ENCODE measurements at places on chromosomes 4 and X.

DNA sequence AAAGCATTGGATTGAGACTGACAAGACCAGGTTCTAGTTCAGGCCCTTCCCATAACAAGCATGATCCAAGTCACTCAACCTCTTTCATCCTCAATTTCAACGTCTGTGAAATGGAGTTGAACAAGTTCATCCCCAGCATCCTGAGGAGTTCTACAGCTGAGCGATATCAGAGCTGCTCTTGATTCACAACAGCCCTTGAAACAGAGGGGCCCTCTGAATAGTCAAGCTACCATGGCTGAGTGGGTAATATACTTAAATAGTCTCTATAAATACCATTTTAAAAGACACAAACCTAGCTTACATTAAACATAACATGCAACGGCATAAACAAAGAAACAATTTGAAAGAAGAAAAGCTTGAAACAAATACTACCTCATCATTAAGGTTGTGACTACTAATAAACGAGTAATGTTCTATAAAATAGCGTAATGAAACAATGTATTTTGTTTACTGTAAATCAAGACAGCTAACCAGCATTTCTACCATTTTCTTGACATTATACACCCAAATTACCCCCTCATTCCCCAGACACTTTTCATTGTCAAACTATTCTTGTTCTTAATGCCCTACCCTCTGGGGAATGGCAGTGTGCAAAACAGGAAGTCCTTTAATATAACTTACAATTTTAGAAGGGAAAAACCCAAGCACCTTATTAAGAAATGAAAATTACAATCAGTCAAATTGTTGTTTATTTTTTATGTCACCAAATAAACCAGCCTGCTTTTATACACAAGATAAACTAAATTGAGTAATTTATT lies 202.3 kb downstream of the PARM1 start:
- DNase-seq, result no peak

DNA sequence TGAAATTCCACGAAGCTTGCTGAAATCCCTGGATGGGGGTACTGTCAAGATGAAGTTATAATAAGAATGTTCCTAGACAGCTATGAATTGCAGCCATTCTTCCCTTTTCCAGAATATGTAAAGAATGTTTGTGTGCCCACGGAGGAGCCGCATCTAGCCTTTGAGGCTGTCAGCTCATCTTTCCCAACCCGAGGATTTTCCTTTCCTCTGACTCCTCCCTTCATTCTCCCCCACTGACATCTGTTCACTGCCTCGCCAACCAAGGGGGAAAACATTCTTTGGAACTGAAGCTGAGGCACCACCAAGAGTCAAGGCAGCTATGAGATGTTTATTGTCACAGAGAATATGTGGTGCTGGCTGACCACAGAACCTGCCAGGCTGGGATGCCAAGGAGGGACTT lies 8.8 kb downstream of the NHSL2 start:
- no peak for DNase-seq

DNA sequence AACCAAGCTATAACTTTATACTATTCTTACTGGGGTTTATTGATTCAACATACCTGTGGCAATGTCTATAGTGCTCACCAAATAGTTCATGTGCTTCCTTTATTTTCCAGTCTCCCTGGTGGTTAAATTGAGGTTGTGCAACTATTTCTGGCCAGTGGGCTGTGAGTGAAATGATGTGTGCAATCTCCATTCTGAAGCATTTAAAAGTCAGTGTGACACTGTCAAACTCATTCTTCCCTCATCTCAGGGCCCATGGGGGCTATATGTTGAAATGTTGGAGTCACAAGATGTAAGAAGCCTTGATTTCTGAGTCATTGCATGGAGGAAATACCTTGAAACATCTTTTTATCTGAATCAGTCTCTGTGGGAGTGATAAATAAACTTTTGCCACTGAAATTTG lies 414.3 kb upstream of the RPS6KA3 start:
- DNase-seq, result no peak

DNA sequence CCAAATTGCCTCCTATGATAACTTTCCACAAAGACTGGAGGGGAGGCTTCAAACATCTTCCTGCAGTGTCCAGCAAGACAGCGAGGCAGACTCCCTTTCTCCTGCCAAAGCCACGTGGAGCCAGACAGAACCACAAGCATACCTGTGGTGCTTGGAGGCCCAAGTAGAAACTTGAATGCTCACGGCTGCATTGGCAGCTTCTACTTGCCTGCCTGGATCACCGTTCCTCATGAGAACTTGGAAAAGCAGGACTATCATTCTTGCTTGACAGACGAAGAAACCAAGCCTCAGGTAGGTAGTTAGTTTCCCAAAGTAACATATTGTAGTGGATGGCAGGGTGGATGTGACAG lies 216.3 kb upstream of the SFRP2 start:
- DNase-seq, result no peak

GRCh38 chr4:25031077-25031621 lies 403 bp upstream of the LGI2 start:
- no peak for DNase-seq

DNA sequence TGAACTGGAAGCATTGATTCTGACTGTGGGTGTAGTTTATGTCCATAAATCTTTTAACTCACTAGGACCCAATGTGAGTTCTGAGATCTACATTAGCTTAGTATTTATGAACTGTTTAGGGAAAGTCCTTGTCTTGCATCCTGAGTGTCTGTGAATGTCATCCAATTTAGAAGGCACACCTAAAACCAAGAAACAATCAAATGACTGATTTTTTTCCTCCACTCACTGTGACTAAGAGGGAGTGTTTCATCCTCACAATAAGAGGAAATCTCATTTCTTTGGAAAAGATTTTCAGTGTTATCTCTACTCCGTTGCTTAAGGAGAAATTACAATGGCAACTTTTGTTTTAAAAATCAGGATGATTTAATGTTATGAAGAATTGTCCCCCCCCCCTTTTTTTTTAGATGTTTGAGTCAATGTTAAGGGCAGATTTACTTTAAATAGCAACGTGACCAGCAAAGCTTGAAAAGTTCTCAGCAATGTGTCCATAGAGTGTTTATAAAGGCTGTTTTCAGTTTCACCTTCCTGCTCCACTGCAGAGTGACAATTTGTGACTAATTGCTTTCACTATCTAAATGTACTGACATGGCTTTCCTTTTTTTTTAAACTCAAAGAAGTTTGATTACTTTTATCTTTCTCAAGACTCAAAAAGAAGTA lies 173.0 kb downstream of the SPCS3 start:
- peak; percentile 7 for DNase-seq

- DNase-seq, result no peak
These were observed 134.1 kb upstream of the MAP3K15 start for GRCh38 chrX:19649226-19649995.

DNA sequence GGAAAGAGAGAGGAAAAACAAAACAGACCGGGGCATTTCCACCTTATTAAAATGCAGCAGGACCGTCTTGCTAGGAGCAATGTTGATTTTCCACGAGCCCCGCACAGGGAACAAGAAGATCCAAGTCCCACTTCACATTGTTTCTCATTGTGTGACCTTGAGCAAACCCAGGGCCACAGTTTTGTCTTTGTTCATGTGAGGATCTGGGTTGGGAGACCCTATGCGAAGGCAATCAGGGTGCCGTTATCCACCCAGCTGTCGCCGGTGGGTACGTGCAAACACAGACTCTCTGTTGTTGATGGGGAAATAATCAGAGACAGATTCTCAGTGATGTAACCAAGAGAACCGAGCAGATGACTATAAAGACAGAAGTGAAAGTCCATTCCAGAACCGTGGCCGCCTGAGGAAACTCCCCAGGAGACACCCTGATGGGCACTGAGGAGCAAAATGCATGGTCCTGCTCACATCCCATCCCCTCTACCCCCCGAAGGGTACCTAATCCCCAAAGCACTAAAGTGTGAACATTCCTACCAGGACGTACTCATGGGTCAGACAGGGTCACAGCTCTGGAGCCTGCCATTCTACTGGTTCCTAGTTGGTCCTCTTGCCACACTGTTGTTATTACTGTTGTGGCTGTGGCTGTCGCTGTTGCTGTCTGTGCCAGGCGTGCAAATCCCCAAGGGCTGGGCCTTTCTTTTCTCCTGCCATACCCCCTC lies 102.7 kb upstream of the RBPJ start:
- DNase-seq, result no peak

DNA sequence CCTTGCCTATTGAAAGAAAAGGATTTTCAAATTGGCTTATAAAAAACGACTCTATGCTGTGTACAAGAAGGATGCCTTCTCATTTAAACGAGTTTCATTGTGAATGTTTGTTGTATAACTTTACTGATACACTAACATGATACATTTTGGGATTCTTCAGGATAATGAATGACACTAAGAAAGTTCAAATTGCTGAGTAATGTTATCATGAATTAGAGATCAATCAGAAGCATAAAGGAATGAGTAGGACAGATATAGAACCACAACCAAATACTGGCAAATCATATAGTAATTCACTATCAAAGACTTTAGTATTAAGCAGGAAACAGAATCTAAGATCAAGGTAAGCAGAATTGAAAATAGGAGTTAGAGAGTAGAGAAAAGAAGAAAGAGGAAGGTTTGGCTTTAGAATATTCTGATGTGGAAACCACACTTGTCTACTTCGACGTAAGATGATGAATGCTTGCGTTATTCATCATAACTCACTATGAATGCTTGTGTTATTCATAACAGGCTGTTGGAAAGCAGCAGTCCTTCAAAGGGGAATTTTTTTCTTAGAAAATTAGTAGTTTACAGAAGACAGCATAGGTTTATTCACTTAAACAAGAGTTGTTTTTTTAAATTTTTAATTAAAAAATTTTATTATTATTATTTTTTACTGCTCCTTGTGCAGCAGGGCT lies 13.4 kb downstream of the CCDC158 start:
- no peak for DNase-seq

- peak; percentile 77 for DNase-seq
These were observed 71.0 kb downstream of the SNCA start for GRCh38 chr4:89765966-89766365.

DNA sequence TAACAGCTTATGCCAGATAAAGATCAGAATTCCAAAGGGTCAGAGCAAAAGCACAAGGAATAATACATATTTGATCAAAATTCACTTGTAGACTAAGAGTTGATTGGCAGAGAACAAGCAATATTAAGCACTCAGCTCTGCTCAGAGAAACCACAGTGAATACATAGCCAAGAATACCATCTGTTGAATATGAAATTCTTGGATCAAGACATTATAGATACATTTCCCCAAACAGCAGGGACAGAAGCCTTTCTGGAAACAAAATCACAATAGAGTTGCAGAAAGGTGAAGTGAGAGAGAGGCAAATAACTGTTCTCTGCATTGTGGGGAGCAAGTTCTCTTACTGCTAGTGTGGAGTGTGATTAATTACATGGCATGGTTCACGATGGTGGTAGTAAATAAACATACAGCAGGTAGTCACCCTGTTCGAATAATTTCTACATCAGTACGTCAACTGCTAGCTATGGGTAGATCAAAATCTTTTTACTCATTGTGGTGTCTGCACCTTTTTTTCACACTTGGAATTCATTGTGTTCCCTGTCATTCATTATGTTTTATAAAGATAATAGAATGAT lies 366.7 kb downstream of the PCDH7 start:
- DNase-seq, result no peak

DNA sequence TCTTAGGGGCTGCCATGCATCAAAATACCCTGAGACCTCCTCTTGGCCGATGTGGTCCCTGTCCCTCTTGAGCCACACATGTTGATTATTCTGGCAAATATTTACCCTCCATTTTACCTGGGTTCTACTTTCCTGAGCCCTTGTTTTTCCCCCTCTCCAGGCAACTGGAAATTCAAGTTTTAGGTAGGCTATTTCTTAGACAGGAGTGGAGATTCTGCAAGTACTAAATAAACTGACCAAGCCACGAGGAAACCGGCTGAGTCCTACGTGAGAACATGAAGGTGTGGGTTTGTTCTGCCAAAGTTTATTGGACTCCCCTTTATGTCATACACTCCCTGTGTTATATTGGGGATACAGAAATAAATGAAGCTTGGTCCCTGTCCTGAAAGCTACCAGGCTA lies 88.1 kb downstream of the RTL5 start:
- no peak for DNase-seq

DNA sequence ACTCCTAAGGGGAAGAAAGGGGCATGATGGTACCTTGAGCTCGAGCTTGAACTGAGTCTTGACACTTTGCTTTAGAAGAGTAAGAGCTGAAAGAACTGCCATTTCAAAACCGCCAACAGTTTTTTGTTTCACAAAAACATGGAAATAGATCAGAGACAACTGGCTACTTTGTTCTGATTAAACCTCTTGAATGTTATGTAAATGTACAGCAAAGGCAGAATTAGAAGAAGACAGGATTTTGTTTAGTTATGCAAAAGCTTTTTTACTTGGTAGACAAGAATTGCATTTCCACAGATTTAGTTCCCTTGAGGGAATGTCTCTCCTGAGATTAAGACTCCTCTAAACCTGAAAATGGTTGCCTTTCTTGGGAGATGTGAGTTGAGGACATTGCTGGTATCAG lies 33.3 kb upstream of the STPG2 start:
- no peak for DNase-seq

DNA sequence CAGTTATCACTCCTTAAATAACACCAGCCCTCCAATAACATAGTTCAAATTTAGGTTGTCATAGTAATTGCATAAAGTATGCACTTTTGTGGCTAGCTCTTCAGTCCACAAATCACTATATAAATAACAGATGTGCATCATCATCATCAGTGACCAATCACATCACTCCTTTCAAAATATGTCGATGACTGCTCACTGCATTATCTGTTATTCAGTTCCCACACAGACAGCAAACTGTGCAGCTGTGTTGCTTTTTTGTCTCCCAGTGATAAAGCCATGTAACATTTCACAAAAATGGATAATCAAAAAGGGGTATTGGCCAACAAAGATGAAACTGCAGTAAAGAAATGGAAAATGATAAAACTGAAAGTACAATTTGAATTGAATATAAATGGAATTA lies 205.4 kb downstream of the DCLK2 start:
- DNase-seq, result peak; percentile 59

- no peak for DNase-seq
These were observed 111.1 kb downstream of the IRF2 start for GRCh38 chr4:184363258-184363657.

All from lung microvascular endothelial cell (primary cell).